ENCODE measurements at places on chromosomes 1 and 21. TPM values are rescaled to one million over a fixed set of nuclear protein-coding genes. Genes with fewer than 3 reads are reported as not detected.

The KRTAP19-1 gene
- not detected for polyA plus RNA-seq

The TSPAN1 gene
- 2.1 TPM for polyA plus RNA-seq

The FAM43B gene
- polyA plus RNA-seq = 7.1 TPM

The KLF18 gene
- polyA plus RNA-seq = not detected

The ZSWIM5 gene
- polyA plus RNA-seq = 0.39 TPM

The RHCE gene
- polyA plus RNA-seq = not detected

The CYP4A22 gene
- not detected for polyA plus RNA-seq

The CTH gene
- polyA plus RNA-seq = 2.3 TPM

The RNU1-4 gene
- polyA plus RNA-seq = 6.6 TPM

The AIRE gene
- polyA plus RNA-seq = not detected

The EPHB2 gene
- 31.4 TPM for polyA plus RNA-seq

The EDARADD gene
- 2.1 TPM for polyA plus RNA-seq

The TRABD2B gene
- polyA plus RNA-seq = 0.29 TPM

The CENPF gene
- polyA plus RNA-seq = 53.0 TPM

The RGSL1 gene
- not detected for polyA plus RNA-seq

The CD1E gene
- not detected for polyA plus RNA-seq

The DIRAS3 gene
- 1.8 TPM for polyA plus RNA-seq

The HSPA6 gene
- 0.26 TPM for polyA plus RNA-seq

The PAPPA2 gene
- 0.03 TPM for polyA plus RNA-seq

The AMIGO1 gene
- polyA plus RNA-seq = 1.2 TPM

The SRSF4 gene
- 51.4 TPM for polyA plus RNA-seq

The CFAP107 gene
- not detected for polyA plus RNA-seq

The ORC1 gene
- 18.9 TPM for polyA plus RNA-seq

The STYXL2 gene
- not detected for polyA plus RNA-seq

The APH1A gene
- 111 TPM for polyA plus RNA-seq

The CACNA1S gene
- not detected for polyA plus RNA-seq

The GJB4 gene
- not detected for polyA plus RNA-seq

The EFNA1 gene
- polyA plus RNA-seq = 19.1 TPM

The TNFRSF18 gene
- polyA plus RNA-seq = not detected

The CLIC4 gene
- polyA plus RNA-seq = 52.0 TPM

The TCP10L gene
- 0.30 TPM for polyA plus RNA-seq

The TSSK3 gene
- polyA plus RNA-seq = 0.37 TPM

The SPOCD1 gene
- polyA plus RNA-seq = 5.5 TPM

The RHBG gene
- 0.08 TPM for polyA plus RNA-seq

The HSD3B2 gene
- not detected for polyA plus RNA-seq

The CFHR5 gene
- not detected for polyA plus RNA-seq

The IFNLR1 gene
- polyA plus RNA-seq = 0.84 TPM

The AVPR1B gene
- not detected for polyA plus RNA-seq

The KCNJ9 gene
- polyA plus RNA-seq = not detected

The ATP1A4 gene
- not detected for polyA plus RNA-seq

The SDCCAG8 gene
- 44.3 TPM for polyA plus RNA-seq

The CXADR gene
- 6.4 TPM for polyA plus RNA-seq

The C8A gene
- polyA plus RNA-seq = not detected

All from A549 (cell line).